ENCODE measurements at places on chromosomes 3 and 15.

- no peak for DNase-seq
These were observed at the start of gene ACKR4 for GRCh38 chr3:132596816-132597433. Gene ACKR4 (plus strand): TSS chr3:132597270. CDS start chr3:132600398, 3,128 bp downstream.

DNA sequence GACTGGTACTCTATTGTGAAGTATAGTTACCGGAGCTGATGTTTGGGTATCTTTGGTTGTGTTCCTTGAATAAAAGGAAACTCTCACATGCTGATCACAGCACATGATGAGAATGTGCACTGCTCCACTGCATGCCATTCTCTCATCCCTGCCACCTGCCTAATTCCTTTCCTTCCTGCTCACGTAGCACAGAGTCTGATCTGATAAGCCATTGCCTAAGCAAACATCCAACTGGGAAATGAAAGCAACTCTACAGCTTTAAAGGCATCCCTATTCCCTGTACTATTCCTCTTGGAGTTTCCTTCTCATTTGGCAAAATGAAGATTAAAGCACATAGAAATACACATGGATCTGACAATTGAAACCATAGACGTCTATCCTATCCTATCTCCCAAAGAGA is 359.8 kb downstream of the C3orf38 start:
- no peak for DNase-seq

- DNase-seq, result no peak
These were observed 9.7 kb upstream of the XIRP1 start for GRCh38 chr3:39202094-39202493.

DNA sequence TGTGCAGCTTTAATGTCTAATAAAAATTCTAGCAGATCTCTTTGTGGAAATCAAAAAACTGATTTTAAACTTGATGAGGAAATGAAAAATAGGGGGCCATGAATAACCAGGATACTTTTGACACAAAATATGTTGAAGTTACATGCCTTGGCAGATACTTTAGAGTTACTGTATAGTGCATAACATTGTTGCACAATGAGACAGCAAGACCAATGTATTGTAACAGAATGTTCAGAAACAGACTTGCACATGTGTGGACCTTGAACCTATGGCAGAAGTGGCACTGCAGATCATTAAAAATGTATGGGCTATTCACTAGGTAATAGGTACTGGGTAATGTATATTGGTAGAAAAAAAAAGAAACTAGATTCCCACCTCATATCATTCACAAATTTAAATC is 343.0 kb upstream of the ARL6 start:
- DNase-seq, result no peak

- DNase-seq, result no peak
These were observed 93.8 kb downstream of the FHIT start for GRCh38 chr3:61157414-61157813.

- DNase-seq, result no peak
These were observed 850.0 kb downstream of the EPHA3 start for GRCh38 chr3:89957451-89957850.

- no peak for DNase-seq
These were observed 37.4 kb downstream of the FRMD5 start for GRCh38 chr15:44157679-44158078.

- no peak for DNase-seq
These were observed 124.6 kb downstream of the ARRDC4 start for GRCh38 chr15:98085003-98085639.

GRCh38 chr15:76636059-76636458 is 269.1 kb downstream of the SCAPER start:
- DNase-seq, result no peak

DNA sequence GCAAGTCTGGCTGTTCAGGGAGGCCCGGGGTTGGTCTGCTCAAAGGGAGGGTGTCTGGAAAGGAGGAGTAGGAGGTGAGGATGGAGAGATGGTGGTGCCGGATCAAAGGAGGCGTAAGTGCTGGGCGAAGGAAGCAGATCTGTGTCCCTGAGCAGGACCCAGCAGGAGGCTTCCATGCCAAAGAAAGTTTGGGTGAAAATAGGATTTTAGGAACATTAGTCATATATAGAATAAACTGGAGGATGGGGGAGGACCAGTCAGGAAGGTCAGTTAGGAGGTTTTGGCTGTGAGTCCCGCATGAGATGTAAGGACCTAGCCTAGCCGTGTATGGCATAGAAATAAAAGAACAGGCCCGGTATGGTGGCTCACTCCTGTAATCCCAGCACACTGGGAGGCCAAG is 28.6 kb upstream of the VPS8 start:
- DNase-seq, result no peak

- DNase-seq, result no peak
These were observed 835.0 kb downstream of the TBL1XR1 start for GRCh38 chr3:176362191-176362731.

- DNase-seq, result no peak
These were observed 121.6 kb downstream of the TMEM108 start for GRCh38 chr3:133159498-133160475.

DNA sequence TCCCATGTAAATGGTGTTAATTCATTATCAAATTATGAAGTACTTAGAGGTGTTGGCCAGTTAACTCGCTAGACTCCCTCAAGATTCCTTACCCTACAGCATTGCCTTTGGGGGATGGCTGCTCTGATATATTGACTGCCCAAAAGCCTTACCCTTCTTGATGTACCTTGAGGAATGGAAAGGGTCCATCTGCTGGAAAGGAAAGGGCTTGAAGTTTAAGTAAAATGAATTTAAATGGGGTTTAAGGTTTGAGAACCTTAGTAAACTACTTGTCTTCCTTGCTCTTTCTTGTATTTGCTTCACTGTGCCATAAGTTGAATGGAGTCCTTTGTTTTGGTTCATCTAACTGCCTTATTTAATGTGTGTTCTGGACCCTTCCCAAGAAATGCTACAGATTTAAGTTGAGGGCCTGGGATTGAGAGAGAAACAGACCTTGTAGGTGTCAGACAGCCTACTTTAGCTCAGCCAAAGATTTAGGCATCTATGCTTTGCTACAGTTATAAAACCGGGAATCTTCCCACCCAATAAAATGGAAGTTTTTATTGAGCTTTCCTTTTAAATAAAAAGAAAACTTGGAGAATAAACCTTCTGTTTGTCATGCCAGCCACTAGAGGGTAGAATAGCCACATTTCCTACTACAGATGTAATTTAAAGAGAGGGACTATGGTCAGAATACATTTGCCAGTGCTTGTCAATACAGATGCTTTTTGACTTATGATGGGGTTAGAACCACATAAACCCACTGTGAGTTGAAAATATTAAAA is 25.3 kb downstream of the CMSS1 start:
- DNase-seq, result no peak

DNA sequence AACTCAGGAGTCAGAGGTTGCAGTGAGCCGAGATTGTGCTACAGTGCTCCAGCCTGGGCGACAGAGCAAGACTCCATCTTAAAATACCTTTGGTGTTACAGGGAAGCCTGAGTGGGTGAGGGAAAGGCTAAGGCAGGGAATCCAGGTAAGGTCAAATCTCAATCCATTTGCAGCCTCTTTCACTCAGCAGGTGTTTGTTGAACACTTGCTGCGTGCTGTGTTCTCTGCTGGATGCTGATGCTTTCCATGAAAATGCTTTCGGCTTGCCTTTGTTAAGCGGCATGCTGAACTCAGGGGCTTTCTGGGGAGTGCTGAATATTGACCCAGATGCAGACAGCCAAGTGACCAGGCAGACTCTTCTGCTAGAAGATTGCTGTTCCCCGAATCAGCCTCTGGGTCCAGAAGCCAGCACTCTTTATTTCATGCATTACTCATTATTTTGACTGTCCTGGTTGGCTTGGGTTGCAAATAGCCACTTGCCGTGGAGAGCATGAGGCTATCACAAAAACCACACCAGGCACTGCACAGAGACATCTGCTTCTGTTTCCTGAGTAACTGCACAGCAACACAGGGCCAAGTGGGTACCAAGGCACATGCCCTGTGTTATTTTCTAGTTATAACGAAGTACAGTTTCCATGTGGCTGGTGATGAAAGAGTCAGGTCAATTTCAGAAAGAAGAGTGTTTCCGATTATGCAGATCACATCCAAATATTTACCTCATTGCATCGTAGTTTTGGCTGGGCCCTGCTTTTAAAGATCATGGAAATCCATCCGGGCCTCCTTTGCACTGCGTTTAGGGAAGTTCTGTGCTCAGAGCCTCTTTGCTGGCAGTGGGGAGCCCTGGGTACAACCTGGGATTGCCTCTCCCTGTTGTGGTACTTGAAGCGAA is 88.6 kb downstream of the THSD4 start:
- no peak for DNase-seq

GRCh38 chr3:147428326-147428725 is 19.2 kb downstream of the ZIC1 start:
- no peak for DNase-seq

Data from T-helper 2 cell treated with Interferon-gamma antibody and Interleukin-4, amounts not matched to agents 5 μg/mL and 100 μg/mL, for 36 hours (primary cell).